Activated CD8-positive, alpha-beta memory T cell treated with anti-CD3 and anti-CD28 coated beads, Interleukin-2, amount 50 U/mL, for 4 hours (primary cell): ENCODE measurements at places on chromosomes 5 and 9.

DNA sequence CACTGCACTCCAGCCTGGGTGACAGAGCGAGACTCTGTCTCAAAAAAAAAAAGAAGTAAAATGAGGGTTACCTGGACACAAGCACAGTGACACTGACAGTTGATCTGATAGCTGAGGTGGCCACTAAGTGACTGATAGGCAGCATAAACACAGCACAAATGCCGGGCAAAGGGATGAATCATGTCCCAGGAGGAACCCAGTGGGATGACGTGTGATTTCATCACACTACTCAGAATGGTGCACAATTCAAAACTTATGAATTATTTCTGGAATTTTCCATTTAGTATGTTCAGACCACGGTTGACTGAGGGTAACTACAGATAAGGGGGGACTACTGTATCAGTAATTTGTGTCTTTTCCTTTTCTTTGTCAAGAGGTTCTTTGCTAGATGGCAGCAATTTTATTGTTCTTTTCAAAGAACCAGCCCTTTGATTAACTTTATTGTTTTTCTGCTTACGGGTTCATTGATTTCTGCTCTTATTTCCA lies 34.3 kb upstream of the RNF130 start:
- no peak for DNase-seq

DNA sequence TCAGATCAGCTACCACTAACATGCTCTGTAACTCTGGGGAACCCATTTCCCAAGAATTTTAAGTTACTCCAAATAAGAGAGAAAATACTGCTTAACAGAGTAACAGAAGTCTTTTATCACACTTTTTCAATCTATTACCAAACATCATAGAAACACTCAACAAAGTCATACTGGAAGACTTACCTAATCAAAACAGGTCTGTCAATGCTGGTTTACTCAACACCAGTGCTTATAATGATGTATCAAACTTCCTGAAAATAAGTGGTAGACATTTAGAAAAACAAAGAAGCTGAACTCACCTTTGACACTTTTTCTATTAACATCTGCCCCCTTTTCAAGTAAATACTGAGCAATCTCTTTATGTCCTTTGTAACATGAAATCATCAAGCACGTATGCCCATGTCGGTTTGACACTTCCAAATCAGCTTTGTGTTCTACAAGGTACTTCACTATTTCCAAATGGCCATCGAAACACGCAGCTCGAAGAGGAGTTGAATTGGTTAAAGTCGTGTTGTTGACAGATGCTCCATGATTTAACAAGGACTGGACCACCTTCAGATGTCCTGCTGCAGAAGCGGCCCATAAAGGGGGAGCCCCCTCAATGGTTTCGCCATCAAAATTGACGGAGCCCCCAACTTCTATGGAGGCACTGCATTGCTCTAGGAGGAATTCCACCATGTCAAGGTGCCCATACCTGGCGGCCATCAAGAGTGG lies 1.8 kb downstream of the FEM1C start:
- DNase-seq: no peak

DNA sequence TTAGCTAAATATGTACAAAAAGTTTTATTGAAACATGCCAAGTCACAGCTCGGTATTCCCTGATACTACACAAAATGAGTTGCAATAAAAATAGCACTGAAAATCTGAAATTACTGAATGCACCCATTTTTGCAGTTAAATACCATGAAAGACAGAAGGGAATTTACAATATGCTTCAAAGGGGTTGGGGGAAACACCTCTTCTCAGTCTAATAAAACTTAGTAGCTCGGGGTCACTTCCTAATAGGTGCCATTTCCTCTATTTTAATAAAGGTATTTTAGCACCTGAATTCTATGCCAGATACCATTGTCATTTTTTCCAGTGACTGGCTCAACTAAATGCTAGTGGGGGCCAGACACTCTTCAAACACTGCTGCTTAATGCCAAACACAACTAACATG lies 204.1 kb upstream of the MEF2C start:
- DNase-seq: no peak

GRCh38 chr9:135116881-135117280 lies 29.4 kb downstream of the OLFM1 start:
- no peak for DNase-seq

- DNase-seq: no peak
These were observed 34.4 kb downstream of the GSN start for GRCh38 chr9:121302341-121302740.

DNA sequence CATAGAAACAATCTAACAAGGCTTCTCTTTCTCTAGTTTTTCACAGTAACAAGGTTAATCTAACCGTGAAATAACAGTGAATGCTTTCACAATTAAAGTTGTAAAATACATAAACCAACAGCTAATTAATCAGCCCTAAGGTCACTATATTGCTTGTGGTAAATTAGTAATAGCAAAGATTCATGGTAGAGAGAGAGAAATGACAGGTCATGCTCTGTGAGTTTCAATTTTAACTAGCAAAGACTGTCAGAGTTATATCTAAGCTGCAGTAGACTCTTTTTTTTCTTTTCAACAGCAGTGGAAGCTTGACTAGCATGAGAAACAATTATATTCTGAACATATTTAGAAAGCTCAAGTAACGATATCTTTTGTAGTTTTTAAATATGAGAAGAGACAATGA lies 1068.0 kb downstream of the MAT2B start:
- no peak for DNase-seq

- no peak for DNase-seq
These were observed 5.9 kb upstream of the FAM13B start for GRCh38 chr5:138038826-138039225.

DNA sequence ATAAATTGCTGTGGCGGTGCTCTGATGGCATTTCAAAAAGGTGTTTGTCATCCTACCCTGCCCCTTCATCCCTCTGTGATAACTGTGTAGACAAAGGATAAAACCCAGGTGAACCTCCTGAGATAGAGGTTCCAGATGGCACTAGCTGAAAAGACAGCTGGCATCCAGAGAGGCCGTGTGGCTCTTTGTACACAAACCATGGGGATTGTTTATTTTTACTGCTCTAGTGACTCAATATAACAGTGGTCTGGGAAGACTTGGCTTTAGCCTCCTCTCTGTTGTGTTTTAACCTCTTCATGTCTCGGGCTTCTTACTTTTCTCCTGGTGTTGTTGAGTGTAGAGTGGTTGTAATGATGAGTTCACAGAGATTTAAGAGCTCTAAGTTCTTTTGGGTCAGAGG lies 48.8 kb downstream of the SH3GL2 start:
- no peak for DNase-seq

- no peak for DNase-seq
These were observed 122.7 kb upstream of the LPAR1 start for GRCh38 chr9:111161015-111161415.

- DNase-seq: no peak
These were observed 107.2 kb upstream of the ZNF462 start for GRCh38 chr9:106755736-106756135.

- DNase-seq: peak; percentile 57
These were observed 74.7 kb upstream of the SPIN1 start for GRCh38 chr9:88313364-88314220.

DNA sequence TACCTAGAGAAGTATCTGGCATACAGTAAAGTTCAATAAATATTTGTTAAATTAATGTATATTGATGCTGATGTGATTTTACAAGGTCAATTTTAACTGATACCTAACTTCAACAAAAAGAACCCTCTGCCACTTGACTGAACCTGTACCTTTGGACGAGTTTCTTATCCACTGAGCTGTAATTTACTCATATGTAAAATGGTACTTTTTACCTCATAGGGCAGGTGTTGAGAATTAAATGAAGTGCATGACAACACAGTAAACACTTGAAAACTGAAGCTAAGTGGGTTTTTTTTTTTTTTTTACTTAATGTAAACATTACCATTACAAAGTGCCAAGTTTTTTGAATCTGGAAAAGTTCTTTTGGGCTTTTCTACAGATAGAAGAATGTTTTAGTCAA lies 15.4 kb downstream of the NIPSNAP3B start:
- DNase-seq: no peak

GRCh38 chr5:124764585-124764984 lies 18.1 kb upstream of the ZNF608 start:
- DNase-seq: no peak

- DNase-seq: no peak
These were observed 78.2 kb downstream of the CYFIP2 start for GRCh38 chr5:157343842-157344790.

DNA sequence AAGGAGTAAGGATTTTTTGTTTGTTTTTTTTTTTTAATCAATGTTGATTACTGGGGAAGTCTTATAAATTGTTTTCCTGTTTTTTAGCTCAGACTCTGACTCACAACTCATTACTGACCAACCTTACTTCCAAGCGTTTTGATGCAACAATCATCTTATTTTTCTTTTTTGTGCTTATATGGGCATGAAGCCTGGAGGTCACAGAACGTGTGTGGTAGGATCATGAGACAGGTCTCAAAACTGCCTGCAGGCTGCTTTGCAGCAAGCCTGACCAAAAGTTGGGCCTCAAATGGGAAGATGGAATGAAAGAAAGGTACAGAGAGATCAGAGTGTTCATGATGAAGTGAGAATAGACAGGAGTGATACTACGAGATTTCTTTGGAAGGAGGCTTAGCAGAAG lies 38.5 kb downstream of the SNCAIP start:
- no peak for DNase-seq

DNA sequence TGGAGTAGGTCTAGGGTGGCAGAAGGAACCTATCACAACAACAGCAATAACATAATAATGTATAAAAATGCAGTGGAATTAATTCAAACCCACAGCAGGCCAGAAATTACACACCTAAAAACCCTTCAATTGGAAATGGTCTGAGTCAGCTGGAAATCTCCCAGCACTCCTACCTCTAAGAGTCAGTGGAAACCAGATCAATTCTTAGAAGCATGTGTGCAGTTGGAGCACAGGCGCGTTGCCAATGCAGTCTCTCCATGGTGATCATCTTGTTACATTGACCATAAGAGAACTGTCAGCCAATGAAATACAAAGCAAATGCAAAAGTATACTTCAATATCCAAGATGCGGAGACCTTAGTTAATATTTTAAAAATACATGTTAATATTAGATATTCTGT lies 15.1 kb upstream of the CSNK1G3 start:
- DNase-seq: no peak

DNA sequence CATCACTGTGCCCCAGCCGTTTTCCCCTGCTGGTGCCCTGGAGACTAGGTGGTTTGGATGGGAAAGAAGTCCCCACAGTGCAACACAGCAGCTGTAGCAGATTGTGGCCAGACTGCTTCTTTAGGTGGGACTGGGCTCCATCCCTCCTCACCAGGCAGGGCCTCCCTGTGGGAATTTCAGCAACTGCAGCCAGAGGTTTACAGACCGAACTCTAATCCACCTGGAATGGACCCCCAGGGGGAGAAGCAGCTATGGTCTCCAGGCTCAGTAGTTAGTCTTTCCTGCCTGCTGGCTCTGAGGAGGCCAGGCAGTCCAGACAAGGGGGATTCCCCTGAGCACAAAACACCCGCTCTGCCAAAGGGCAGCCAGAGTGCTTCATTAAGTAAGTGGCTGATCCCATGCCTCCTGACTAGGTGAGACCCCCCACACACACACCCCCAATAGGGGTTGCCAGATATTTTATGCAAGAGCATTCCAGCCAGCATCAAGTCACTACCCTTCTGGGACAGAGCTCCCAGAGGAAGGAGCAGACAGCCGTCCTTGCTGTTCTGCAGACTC lies 188.9 kb downstream of the SGCD start:
- DNase-seq: no peak

DNA sequence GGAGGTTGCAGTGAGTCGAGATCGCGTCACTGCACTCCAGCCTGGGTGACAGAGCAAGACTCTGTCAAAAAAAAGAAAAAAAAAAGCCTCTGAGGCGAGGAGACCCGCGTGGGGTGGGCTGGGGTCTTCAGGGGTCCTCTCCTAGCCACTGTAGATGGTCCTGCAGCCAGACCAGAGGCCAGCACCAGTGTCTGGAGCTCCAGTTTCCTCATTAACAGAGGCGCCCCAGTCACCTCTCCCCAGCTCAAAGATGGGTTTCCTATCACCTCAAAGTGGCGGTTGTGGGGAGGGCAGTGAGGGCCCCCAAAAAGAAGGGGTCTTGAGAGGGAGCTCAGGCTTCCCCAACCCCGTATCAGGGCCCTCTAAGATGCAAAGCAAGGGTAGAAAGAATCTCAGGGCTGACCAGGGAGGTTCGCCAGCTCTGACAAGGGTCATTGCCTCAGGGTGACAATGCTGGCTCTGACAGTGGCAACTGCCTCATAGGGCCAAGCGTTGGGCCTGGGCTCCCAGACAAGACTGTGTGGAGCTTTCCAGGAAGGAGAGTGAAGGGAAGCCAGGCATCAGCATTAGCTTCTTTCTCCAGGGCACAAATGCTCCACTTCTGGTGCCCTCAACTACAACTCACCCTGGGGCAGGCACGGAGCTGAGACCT lies 15.0 kb downstream of the STK10 start:
- no peak for DNase-seq
